EH (cell line): ENCODE measurements at places on chromosomes 16 and 17.

- DNase-seq: peak; percentile 89
Measured at GRCh38 chr17:5500589-5501391, 14.4 kb downstream of the MIS12 start.

- no peak for DNase-seq
Measured at GRCh38 chr16:29156511-29156910, 171.7 kb downstream of the LAT start.

- no peak for DNase-seq
Measured at GRCh38 chr17:81822996-81823819, 9.9 kb downstream of the MCRIP1 start.

DNA sequence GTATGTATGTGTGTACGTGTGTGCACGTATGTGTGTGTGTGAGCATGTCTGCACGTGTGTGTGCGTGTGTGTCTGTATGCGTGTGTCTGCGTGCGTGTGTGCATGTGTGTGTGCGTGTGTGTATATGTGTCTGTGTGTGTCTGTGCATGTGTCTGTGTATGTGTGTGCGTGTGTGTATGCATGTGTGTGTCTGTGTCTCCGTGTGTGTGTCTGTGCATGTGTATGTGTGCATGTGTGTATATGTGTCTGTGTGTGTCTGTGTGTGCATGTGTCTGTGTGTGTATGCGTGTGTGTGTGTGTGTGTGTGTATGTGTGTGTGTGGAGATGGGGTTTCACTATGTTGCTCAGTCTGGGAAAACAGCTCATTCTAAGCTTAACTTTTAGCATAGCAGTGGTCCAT is 43.9 kb downstream of the ATP2C2 start:
- no peak for DNase-seq

DNA sequence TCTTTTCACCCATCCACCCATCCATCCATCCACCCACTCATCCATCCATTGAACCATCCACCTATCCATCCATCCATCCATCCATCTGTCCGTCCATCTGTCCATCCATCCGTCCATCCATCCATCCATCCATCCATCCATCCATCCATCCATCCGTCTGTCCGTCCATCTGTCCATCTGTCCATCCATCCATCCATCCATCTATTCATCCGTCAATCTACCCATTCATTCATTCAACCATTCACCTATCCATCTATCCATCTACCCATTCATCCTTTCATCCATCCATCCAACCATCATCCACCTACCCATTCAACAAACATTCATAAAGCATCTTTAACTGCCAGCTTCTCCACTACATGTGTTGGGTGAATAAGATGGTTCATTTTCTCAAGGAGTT is 28.9 kb downstream of the GP2 start:
- no peak for DNase-seq

DNA sequence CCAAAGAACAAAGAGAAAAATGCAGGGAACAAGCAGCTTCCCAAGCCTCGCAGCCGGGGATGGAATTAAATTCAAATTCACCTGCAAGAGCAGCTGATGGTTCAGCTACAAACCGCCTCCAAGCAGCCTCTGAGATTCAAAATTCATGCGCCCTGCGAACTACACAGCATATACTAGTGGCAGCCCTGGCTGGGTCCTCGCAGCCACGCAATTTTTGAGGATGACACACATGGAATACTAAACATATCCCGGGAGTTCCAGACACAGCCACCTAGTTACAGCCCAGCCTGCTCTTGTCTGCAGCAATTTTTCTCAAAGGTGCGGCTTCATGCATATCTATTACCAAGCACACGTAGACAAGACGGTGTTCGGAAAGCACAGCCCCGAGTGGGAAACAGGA is 35.9 kb upstream of the KIFC3 start:
- DNase-seq: no peak

DNA sequence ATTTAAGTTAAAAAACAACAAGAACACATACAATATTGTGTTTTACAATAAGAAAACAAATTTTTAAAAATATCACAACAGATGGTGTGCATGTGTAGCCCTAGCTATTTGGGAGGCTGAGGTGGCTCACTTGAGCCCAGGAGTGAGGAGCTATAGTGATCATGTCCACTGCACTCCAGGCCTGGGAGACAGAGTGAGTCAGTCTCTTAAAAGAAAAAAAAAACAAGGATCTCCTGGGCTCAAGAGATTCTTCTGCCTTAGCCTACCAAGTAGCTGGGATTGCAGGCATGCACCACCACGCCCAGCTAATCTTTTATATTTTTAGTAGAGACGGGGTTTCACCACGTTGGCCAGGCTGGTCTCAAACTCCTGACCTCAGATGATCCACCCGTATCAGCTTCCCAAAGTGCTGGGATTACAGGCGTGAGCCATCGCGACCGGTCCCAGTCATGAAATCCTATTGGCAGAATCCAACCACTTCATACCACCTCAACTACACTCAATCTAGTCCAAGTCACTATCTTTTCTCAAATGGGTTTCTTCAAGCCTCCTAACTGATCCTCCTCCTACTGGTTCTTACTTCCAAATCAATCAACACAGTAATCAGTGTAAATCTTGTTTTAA is 55.0 kb downstream of the STH start:
- peak; percentile 79 for DNase-seq

DNA sequence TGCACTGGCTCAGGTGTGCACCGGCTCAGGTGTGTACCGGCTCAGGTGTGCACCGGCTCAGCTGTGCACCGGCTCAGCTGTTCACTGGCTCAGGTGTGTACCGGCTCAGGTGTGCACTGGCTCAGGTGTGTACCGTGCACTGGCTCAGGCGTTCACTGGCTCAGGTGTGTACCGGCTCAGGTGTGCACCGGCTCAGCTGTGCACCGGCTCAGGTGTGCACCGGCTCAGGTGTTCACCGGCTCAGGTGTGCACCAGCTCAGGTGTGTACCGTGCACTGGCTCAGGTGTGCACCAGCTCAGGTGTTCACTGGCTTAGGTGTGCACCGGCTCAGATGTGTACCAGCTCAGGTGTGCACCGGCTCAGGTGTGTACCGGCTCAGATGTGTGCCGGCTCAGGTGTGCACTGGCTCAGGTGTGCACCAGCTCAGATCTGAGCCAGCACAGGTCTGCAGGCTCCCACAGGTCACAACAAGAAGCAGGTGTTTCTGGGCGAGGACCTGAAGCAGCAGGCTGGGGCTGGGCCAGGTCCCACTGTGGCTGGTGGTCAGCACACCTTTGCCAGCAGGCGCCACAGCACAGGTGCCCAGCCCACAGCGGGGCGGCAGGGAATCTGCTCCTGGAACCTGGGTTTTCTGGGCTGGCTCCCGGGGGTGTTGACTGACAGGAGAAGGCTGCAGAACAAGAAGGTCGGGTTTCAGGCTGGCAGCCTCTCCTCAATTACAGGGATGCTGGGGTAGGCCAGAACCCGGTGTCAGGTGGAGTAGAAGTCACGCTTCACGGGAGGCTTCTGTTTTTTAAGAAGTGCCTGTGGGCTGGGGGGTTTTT is 17.2 kb downstream of the METRNL start:
- no peak for DNase-seq

DNA sequence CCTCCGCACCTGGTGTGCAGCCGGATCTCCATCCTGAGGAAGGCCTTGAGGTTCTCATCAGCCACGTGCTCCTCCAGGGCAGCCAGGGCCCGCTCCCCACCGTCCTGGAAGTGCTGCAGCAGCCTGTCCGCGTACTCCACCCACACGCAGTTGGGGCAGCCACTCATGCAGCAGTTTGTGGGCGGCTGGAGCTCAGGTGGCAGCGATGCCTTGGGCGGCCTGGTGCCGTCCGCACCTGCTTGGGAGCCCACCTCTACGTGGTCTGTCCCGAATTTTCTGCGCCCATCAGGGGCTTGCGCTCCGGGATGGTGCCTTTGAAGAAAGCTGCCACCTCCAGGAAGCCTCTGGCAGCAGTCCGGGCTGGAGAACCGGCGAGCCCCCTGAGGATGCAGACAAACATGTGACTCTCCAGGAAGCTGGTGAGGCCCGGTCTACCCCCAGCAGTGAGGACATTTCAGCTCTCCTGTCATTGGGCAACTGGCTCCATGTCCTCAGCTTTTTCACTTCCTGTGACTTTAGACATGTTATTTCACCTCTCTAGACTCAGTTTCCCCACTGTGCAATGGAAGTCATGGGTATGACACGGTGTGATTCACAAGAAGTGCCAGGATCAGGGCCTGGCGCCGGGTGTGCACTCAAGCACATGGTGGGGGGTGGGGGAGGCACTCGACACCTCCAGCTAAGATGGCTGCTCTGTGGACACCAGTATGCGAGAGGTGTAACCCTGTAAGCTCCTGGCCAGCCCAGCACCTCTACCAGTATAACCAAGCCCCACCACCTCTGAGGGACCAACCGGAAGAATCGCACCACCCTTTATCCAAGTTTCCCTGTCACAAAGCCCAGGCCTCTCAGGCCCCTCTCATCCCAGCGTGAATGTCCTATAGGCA is 957 bp downstream of the OXLD1 start:
- DNase-seq: peak; percentile 23

GRCh38 chr17:59634632-59635541 is 15.2 kb downstream of the CLTC start:
- peak; percentile 53 for DNase-seq

- DNase-seq: peak; percentile 50
Measured at GRCh38 chr16:55668340-55669281, 12.8 kb downstream of the SLC6A2 start.

DNA sequence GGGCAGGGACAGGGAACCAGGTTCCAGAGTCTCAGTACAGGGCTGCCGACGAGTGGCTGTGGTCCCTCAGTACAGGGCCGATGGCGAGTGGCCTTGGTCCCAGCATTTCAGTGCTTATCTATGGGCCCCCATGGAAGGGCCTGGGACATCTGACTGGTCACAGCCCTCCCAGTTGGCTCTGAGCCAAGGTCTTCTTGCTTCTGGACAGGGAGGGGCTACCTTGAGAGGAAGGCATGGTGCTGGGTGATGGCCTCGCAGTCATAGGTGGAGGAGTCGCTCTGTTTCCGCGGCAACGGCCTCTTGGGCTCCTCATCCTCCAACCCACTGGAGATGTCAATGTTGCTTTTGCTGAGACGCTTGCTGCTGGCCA is 32.5 kb downstream of the PIMREG start:
- no peak for DNase-seq

DNA sequence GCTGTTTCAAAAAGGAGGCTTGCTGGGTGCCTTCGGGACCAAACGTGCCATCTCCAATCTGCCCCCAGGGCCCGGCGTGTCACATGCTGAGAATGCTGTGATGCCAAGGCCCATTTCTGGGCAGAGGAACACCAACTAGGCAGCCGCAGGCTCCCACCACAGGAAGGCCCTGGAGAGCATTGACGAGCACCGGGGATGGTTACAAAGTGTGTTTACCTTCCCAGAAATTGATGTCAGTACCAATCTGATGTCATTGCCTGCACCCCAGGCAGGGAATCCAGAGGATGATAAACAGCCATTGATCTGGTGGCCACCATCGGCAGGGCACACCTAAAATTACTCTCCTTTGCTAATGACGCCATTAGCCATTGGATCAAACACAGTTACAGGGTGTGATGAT is 418.1 kb upstream of the CDH5 start:
- DNase-seq: no peak

DNA sequence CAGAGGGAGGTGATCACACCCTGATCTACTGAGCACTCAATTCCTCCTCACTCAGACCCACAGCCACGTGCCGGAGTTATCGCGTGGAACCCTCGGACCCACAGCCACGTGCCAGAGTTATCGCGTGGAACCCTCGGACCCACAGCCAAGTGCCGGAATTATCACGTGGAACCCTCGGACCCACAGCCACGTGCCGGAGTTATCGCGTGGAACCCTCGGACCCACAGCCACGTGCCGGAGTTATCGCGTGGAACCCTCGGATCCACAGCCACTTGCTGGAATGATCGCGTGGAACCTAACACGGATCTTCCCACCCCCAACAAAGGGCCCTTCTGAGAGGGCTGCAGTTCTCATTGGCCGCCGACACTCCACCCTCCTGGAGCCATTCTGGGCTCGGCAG is 97.7 kb downstream of the PGS1 start:
- no peak for DNase-seq

GRCh38 chr17:18040261-18040858 is 1.2 kb downstream of the GID4 start:
- no peak for DNase-seq

GRCh38 chr17:78448356-78448993 is 70.0 kb downstream of the PGS1 start:
- DNase-seq: no peak

GRCh38 chr16:68991075-68991474 is 114.4 kb upstream of the HAS3 start:
- no peak for DNase-seq

GRCh38 chr17:75856062-75856756 is 1.1 kb upstream of the WBP2 start:
- DNase-seq: no peak
